DMS79 treated with DMSO at 0.1 percent for 48 hours (cell line): ENCODE measurements at places on chromosomes 3 and 15.

DNA sequence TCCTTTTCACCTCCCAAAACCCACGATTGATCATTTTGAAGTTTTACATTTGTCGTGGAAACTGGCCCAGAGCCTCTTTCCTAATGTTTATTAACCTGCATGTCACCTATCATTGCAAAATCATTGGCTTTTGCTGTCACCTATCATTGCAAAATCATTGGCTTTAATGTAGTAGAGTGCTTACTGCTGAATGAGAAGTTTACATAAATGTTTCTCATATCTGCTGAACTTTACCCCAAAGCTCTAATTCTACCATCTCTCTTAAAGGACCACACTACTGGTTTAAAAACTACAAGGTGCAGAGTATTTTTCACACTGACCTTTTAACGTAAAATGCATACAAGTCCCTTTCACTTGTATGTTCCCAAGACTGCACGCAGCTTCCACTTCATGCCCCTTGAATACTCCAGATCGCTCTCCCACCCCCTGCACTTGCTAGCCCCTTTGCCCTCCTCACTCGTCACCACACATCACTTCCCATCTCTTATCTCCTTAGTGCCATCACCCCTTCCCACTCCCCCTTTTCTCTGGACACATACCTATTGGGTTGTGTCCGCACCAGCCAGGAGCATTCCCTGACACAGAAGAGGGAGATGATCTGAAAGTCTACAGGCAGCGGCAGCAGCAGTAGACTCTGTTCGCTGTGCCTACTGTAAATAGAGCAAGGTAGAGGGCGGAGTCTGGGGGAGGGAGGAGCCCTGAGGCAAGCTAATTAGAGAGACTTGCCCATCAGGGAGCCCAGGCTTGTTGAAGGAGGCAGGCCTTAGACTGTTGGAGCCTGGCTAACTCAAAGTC, 30.2 kb upstream of the ATOSA start:
- no peak for DNase-seq

GRCh38 chr15:83107841-83108181, 366 bp downstream of the TM6SF1 start:
- no peak for DNase-seq

- DNase-seq: no peak
Measured at GRCh38 chr3:114384558-114384903, 90.7 kb downstream of the TIGIT start.

DNA sequence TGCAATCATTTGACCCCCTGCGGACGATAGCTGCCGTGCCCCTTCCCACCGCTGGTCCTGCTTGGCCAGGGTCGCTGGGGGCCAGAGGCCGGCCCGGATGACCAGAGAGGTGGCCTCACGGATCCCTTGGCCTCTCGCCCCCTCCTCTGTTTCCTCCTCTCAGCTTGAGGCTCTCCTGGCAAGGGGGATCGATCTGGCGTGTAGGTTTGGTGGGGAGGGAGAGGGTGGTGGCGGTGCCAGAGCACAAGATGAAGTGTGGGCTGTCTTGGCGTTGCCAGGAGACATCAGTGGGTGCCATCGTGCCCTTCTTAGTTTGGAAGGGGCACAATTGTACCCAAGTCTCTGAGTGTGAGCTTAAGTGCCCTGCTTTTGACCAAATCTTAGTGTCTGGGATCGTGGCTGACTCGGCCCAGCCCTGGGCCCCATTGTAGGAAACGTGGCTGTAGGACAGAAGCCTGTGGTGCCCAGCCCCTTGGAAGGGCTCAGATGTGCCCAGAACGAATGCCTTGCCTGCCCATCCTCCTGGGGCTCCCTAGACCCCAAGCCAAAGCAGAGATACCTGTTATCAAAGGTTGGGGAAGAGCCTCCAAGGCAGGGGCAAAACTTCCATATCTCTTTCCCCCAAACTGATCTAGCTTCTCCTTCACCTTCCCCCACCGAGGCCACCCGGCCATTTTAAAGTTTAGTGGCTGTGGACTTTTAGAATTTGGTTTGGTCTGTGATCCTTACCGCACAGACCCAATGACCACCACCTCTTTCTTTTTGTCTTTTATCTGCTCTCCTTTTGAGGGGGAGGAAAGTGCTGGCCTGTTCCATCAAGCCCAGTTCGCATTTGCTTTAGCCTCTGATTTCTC, 14.4 kb downstream of the NR2F2 start:
- DNase-seq: no peak

- DNase-seq: peak; percentile 4
Measured at GRCh38 chr15:52678468-52679231, 538 bp downstream of the ATOSA start.
